ENCODE measurements at places on chromosomes 4 and X. TPM values are rescaled to one million over a fixed set of nuclear protein-coding genes. Genes with fewer than 3 reads are reported as not detected.

TLR2 gene
- polyA plus RNA-seq, result 2.8 TPM

GRCh38 chrX:71053217-71053621 is 14.9 kb downstream of the SNX12 start:
- peak; percentile 13 for DNase-seq

GRCh38 chrX:145190801-145191389 is 56.4 kb upstream of the SPANXN1 start:
- peak; percentile 6 for DNase-seq

GRCh38 chrX:117854806-117855205 is 261.8 kb downstream of the KLHL13 start:
- DNase-seq, result no peak

GRCh38 chrX:68177542-68177941 is 255.8 kb downstream of the OPHN1 start:
- DNase-seq, result no peak

- no peak for DNase-seq
These were observed 64.7 kb upstream of the PLAC8 start for GRCh38 chr4:83179205-83179604.

DNA sequence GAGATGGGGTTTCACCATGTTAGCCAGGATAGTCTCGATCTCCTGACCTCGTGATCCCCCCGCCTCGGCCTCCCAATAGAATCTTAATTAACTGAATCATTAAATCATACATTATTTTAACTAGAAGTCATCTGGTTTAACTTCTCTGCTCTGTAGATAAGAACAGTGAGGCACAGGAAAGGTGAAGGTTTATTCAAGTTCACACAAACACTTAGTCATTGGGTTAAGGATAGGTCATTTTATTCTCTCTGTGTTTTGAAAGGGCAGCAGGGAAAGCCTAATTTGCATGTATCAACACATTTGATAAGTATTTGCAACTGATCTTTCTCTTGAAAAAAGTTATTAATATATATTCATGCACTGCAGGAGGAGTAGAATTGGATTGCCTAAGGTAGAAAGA is 1.1 kb upstream of the ETNPPL start:
- DNase-seq, result no peak

DNA sequence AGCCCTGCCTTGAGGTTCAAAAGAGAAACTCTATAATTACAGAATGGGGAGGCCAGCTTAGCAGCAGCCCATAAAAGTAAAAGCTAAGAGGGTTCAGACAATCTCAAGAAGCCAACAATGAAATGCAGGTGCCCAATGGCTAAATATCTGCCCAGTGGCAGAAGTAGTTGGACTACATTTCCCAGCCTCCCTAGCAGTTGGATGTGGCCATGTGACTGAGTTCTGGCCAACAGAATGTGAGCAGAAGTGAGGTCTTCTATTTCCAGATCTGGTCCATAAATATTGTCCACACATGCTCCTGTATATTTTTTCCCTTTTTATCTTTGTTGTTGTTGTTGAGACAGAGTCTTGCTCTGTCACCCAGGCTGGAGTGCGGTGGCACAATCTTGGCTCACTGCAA is 127.9 kb upstream of the NHS start:
- no peak for DNase-seq

CXorf49 gene
- polyA plus RNA-seq, result not detected

- DNase-seq, result no peak
These were observed 21.8 kb upstream of the P2RY10 start for GRCh38 chrX:78923198-78924015.

DNA sequence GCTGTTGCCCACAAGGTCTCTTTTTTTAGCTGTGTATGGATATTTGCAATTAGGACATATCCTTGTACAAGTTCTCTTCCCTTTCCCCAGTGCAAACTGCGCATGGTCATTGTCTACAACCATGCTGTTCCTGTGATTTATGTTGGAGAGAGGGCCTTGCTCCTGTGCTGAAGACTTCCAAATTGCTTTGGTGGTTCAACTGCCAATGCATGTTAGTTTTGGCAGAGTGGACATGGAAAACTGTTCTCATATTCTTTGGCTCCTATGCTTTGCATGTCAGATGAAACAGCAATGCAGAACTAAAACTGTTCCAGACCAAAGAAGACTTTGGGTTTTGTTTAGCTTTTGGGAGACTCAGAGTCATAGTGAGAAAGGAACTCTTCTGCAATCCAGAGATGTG is 148.8 kb upstream of the EDNRA start:
- peak; percentile 64 for DNase-seq

DNA sequence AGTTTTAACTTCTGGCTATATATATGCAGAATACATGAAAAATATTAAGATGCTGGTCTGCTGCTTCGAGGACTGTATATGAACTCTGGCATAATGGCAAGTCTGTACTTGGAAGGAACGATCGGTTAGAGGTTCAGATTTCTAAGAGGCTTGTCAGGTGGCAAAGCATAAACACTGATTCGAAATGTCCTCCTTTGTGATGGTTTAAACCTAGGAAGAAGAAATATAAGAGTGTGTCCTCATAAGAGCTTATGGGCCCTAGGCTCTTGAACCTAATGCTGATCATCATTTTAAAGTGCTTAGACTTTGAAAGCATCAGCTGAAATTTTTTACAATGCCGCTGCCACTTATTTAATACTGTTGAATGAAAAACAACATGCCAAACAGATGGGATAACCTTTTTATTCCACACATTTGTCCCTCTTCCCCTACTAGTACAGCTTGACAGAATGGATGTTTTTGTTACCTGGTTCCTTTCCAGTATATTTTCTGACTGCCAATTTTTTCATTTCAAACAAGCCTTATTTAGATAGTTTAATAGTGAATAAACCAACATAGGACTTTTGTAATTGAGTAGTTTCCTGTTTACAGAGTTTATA is 8.8 kb downstream of the SPRY1 start:
- DNase-seq, result peak; percentile 76

AMTN gene
- not detected for polyA plus RNA-seq

GRCh38 chr4:1413204-1413663 is 7.0 kb upstream of the NKX1-1 start:
- no peak for DNase-seq

MAGEB17 gene
- 0.26 TPM for polyA plus RNA-seq

- no peak for DNase-seq
These were observed 479 bp downstream of the BRCC3 start for GRCh38 chrX:155071694-155072280.

DIPK2B gene
- polyA plus RNA-seq, result 23.5 TPM

- DNase-seq, result peak; percentile 94
These were observed 370.3 kb upstream of the SMIM31 start for GRCh38 chr4:164383358-164384220.

GRCh38 chr4:25233737-25234389 is at the start of gene PI4K2B:
PI4K2B (plus strand) TSS chr4:25234033; CDS start chr4:25234164, 131 bp downstream.
- DNase-seq, result peak; percentile 91

- no peak for DNase-seq
These were observed 137.1 kb downstream of the GASK1B start for GRCh38 chr4:158035662-158036195.

GRCh38 chrX:71198066-71198465 is 25.0 kb upstream of the GJB1 start:
- no peak for DNase-seq

UGT2B17 gene
- not detected for polyA plus RNA-seq

AKAP14 gene
- polyA plus RNA-seq, result not detected

FHDC1 gene
- 8.0 TPM for polyA plus RNA-seq

- no peak for DNase-seq
These were observed 5.7 kb upstream of the SEPSECS start for GRCh38 chr4:25165916-25166315.

DNA sequence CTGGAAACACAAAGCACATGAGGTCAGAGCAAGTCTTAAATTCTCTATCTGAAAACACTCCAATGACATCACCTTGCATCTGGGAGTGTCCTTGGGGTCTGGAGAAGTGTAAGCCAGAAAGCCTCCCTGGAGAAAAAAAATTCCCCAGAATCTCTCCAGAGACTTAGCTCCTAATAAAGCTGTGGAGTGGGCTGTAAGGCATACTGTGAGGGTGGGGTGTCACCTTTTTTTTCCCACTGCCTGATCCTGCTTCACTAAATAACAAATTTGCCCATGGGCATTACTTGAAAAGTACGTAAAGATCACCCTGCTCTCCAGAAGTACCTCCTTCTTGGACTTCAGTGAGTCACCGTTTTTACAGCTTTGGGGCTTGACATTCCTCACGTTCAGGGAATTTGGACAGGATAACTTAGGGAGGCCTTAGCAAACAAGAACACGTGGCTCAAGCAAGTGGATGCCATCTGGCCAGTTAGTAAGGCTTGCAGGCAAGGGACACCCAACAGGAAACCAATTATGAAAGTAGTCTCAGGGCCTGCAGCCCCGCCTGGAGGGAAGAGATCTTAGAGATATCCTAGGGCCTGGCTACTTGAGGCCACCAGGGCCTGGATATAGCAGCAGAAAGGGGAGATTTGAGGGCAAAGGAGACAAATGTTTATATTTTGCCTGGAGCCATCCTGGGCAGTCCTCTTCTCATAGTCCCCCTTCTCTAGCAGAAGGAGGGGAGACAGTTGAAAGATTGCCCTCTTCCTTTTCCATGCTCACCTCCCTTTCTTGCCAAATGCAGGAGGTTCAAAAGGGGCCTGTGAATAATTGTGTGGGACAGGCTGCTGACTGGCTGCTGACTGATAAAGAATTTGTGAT is 60.1 kb upstream of the PLAC1 start:
- DNase-seq, result peak; percentile 66

FAM120C gene
- polyA plus RNA-seq, result 5.3 TPM

IDUA gene
- polyA plus RNA-seq, result 12.5 TPM

CHST7 gene
- polyA plus RNA-seq, result 3.7 TPM

DNA sequence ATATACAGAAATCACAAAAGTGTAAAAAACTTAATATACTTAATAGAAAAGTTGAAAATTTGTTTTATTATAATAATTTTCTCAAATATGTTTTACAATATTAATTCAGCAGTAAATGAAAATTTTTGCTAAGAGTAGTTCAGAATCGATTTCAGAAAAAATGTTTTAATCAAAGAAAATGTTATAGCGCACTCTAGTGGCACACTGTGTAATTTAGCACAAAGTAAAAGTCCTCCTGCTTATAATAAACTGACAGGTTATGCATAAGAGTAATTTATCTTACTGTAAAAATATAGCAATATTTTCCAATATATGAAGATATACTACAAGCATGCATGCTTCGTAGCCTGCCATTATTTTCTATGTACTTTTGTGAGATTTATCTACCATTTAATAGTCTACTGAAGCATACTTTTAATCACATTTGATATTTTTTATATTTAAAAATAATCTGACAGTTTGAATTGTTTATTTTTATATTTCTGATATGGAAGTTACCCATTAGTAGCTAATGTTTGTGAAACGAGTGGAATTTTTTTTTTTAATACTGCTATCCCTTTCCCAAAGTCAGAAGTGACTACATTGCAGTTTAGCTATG is 217.9 kb upstream of the KLHL4 start:
- peak; percentile 6 for DNase-seq

PAGE2B gene
- polyA plus RNA-seq, result not detected

- no peak for DNase-seq
These were observed 169.3 kb downstream of the GC start for GRCh38 chr4:71614621-71615020.

SERTM2 gene
- polyA plus RNA-seq, result 1.0 TPM

GRCh38 chrX:28278251-28278650 is 297.0 kb upstream of the DCAF8L1 start:
- DNase-seq, result peak; percentile 42

DNA sequence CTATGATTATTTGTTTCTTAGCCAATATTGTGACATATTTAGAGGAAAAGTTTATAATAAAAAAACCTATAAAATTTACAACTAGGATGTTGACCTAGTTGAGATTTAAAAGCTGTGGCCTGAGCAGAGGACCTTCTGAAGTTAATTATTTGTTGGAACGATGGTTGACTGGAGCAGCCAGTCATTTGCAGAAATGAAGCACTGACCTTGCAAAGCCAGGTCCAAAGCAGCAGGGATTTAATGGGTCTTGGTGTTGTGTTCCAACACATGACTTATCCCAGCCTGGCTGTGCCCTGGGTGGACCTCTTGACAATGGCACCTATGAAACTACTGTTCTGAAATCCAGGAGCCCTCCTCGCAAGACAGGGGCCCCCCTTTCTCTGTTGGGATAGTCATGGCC is 235.2 kb downstream of the FRAS1 start:
- DNase-seq, result no peak

DNA sequence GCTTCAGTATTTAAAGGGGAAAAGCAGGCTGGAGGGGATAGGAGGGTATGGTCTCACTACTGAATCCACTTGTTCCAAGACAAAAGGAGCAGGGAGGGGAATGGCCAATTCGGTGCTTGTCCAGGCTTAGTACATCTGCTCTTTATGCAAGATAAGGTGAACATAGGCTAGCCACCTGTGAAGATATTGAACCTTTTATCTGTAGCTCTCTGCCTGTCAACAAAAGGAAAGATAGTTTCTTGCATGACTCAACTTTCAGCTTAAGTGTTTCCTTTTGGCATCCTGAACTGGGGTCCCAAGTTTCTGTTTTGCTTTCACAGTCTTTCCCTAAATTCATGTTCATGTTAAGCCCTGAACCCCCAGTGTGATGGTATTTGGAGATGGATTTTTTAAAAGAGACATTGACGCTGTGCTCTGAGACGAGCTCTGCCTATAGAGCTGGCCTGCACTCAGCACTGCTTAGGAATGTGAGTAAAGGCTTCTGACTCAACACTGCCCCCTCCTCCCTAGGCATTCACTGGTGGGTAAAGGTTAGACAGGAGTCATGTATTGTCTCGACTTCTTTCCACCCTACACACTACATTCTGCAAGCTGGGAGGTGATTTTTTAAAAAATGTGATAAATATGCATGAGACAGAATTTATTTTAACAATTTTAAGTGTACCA is 28.2 kb downstream of the FAM149A start:
- DNase-seq, result no peak

DNA sequence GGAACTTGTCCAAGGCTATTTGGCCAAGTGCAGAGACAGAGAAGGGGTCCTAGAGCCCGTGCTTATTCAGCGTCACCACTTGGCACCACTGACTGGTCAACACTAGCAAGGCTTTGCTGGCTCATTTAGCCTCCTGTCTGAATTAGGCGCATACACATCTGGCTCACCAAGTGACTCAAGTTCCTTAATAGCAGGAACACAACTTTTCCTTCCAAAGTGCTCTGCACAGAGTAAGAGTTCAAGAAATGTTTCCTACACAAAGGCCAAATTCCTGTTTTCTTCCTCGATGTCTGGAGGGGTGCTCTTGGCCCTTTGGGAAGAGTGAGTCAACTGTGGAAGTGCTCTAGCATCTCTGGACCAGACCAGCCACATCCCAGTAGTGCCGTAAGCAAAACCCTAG is 26.8 kb upstream of the CENPU start:
- DNase-seq, result no peak

GRCh38 chr4:176238826-176239225 is 30.2 kb downstream of the ASB5 start:
- DNase-seq, result peak; percentile 43

GRCh38 chrX:8864161-8864560 is 63.0 kb upstream of the FAM9A start:
- no peak for DNase-seq

KCNE5 gene
- 35.1 TPM for polyA plus RNA-seq

GRCh38 chr4:125397226-125397625 is 82.5 kb downstream of the FAT4 start:
- no peak for DNase-seq

GPC3 gene
- 422 TPM for polyA plus RNA-seq

GRCh38 chr4:48255072-48255958 is 14.3 kb downstream of the TEC start:
- no peak for DNase-seq

- DNase-seq, result no peak
These were observed 41.0 kb downstream of the PCDH10 start for GRCh38 chr4:133190098-133190497.

SERPINA7 gene
- polyA plus RNA-seq, result not detected

- no peak for DNase-seq
These were observed 148.9 kb downstream of the PRDM5 start for GRCh38 chr4:120773641-120774040.
